T-helper 2 cell (primary cell): ENCODE measurements at places on chromosomes 3 and 15.

GRCh38 chr3:111311709-111312235, 230.2 kb upstream of the CD96 start:
- no peak for DNase-seq

DNA sequence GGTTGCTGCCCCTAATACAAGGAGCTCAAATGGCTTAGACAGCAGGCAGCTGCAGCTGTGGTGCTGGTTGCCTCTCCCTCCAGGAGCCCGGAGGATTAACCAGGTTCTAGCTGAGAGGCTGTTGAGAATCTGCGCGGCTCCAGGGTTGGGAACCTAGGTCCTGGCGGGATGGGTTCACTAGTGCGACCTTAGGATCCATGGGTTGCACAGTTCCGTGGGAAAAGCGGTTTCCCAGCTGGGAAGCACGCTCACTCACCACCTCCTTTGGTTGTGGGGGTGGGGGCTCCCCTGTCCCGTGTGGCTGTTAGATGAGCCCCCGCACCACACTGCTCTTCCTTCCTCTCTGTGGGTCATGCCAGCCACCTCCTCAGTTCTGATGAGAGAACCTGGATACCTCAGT, 375.1 kb upstream of the ARRDC4 start:
- no peak for DNase-seq

DNA sequence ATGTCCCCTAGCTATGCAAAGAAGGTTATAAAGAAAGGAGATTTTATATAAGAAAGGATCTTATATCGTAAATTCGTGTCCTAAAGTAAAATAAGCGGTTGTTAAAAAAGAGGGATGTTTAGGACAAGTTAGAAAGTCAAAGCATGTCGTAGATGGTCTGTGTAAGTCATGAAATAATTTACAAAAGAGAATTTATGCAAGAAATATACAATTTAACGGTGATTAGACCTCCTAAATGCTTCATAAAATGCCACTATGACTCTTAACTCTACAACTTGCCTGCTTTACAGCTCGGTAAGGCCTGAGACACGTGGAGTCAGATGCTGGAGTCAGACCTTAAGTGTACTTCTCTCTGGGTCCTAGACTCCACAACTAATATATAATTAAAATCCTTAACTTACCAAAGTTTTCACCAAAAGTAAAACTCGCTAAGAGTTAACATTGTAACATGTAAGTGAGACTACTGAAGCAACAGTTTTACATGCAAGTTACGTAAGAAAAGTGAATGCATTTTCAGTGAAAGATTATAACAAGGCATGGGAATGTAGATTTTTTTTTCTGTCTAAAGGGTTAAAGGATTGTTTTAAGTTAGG, 13.3 kb upstream of the SRPRB start:
- no peak for DNase-seq

DNA sequence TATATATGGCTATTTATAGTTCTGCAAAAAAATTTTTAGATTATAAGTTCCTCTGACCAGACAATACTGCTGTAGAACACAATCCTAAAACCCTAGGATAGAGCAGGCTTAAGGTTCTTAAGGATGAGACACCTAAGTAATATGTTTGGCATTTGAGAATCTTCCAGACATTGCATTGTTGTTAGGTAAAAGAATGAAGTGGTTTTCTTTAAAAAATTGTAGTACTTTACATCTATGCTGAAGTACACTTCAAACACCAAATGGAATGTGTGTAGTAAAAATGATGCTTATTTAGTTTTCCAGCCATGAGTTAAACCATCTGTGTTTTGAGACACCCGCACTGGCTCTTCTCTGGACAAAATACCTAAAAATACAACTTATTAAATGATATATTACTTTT, 857.7 kb downstream of the OTOL1 start:
- DNase-seq = no peak

DNA sequence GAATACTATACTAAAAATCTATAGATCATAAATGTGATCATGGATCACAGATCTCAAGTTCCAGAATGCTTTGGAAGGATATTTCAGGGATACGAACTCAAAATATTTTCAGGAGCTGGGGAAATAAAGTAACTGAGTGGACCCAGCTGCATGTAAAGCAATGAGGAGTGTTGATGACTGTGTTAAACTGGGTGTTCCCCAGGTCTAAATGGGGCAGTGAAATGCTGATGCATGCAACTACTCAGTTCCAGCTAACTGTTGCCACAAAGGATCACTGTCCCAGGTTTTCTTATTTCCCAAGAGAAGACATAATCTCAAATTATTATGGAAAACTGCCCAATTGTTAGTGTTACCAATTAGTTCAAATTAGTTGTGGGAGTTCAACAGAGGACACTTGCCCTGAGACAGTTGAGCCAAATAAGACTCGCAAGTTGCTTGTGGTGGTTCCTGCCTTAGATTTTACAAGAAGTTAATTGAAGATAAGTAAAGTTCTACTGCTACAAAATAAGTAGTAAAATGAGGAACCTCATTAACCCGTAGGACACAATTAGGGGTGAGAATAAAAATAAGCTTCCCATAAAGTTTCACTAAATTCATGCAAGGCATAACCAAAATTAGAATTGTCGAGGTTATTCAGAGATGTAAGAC, 66.3 kb upstream of the IL12A start:
- no peak for DNase-seq

DNA sequence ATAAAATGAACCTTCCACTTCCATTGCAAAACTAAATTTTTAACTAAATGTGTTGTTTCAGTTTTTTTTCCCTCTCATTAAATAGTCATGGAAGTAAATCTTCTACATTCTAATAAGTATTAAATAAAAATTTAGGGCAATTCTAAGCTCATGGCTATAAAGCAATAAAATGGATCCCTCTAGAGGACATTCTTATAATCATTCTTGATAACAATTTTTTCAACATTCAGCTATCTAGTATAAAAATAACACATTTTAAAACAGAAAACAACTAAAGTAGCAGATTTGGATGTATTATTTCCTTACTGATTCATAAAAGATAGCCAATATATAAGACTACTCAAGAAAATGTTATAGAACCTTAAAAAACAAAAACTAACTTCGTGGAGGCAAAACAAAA, 393.1 kb downstream of the PLOD2 start:
- DNase-seq = no peak

- no peak for DNase-seq
Observed at GRCh38 chr3:166362698-166363097, 525.5 kb upstream of the BCHE start.

- DNase-seq = no peak
Observed at GRCh38 chr3:152496286-152496685, 227.6 kb downstream of the MBNL1 start.

DNA sequence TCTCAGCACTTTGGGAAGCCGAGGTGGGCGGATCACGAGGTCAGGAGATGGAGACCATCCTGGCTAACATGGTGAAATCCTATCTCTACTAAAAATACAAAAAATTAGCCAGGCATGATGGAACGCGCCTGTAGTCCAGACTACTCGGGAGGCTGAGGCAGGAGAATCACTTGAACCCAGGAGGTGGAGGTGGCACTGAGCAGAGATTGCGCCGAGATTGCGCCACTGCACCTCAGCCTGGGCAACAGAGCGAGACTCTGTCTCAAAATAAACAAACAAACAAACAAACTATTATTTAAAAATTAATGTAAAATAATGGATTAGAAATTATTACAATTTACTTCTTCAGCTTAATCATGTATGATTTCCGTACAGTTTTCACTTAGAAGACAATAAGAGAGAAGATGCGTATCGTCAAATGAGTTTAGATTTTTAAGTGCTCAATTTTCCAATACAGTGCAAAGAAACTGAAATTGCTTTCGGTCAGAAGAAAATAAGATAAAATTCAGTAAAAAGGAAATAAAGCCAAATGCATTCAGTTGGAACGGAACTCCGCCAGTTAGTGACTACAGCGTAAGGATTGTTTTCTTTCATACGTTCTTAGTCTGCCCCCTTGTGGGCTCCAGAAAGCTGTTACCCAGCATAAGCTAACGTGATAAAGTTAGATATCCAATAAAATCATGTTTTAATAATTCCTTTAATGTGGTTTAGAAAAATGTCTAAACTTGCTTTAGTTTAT, 24.8 kb downstream of the AADAC start:
- DNase-seq = peak; percentile 66

DNA sequence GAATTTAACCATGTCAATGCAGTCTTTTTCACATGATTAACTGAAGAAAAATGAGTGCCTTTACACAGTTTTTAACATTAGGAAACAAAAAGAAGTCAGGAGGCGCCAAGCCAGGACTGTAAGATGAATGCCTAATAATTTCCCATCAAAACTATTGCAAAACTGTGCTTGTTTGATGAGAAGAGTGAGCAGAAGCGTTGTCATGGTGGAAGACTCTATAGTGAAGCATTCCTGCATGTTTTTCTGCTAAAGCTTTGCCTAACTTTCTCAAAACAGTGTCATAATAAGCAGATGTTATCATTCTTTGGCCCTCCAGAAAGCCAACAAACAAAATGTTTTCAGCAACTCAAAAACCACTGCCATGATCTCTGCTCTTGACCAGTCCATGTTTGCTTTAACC, 156.8 kb upstream of the CDIN1 start:
- DNase-seq = no peak

GRCh38 chr3:33803894-33804526, 5.6 kb downstream of the PDCD6IP start:
- no peak for DNase-seq

- DNase-seq = no peak
Observed at GRCh38 chr3:66140743-66141372, 79.9 kb upstream of the SLC25A26 start.

DNA sequence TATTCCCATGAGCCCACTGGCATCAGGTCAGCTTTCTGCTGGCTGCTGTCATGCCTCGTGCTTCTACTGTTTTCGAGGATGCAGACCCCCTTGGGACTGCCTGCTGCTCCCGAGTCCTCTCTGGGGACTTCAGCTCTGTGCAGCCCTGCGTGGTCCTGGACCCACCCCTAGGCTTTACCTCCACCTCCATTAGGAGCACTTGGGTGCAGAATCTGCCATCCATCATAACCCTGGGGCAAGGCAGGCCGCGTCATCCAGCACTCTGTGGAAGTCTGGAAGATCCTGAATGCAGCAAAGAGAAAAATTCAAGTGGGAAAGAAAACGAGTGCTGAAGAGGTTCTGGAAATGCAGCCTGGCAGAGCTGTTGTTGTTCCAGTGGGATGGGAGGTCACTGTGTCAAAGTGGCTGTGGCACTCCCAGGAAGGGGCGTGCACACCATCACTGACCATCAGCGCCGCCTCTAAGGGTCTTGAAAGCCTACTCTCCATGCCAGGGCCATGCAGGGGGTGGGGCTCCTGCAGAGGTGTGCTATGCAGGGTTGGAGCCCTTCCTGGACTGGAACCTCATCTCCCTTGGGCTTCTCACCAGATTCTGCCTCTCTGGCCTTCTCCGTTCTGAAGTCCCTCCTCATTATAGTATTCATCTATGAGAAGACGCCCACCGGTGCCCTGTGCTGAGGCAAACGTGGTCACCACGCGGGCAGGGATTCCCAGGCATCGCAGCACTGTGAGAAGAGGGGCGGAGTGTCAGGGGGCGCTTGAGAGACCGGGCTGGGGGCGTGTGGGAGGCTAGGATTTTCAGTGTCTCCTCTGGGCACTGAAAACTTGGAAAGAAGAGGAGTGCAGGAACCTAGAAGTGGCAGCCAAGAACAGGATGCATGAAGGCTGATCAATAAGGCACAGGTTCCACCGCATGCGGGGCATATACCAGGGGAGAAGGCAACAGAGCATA, 12.5 kb downstream of the EPB42 start:
- DNase-seq = no peak

DNA sequence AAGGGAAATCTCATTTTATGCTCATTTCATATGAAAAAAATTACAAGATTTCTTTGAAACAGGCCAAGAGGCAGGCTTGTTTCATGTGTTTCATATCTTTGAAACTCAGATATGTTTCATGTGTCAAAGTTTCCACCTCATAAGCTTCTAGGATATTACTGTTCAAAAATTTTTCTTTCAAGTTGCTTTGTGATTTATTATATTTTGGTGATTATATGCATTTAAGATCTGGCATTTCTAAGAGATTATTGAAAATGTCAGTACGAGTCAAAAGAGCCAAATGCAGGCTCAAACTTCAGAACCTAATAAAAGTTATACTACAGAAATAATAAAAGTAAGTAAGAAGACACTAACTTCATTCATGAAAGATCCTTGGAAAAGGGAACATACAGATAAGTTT, 590.1 kb downstream of the UNC13C start:
- no peak for DNase-seq

DNA sequence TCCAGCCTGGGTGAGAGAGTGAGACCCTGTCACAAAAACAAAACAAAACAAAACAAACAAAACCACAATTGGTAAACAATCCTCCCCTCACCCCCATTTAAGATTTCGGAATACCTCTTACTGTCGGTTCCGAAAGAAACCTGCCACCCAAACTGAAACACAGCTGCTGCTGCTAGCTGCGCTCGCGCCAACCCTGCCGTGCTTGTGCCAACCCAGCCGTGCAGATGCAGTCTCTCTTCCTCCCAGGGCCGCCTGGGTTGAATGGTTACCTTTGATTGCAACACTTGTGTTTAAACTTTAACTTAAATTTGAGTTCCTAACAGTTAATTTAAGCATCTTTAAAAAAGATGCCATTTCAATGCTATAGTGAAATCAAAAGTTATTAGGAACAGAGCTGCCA, 28.5 kb upstream of the SPTBN5 start:
- DNase-seq = no peak

DNA sequence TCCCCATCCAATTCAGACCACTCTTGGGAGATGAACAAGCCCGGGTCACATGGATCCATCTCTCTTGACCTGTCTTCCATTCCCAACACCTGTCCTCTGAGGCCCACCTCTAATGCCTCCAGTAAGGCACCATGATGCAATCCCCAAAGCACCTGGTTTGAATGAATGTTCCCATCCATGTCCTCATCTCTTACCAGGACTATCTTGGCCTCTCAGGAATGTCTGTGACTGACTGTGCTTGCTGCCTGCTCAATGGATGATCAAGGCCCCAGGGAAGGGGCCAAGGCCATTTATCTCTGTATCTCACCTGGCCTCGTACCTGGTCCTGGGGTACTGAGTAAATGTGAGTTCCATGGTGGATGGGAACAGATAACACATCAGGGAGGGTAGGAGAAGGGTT, 49.7 kb downstream of the SLCO2A1 start:
- no peak for DNase-seq

- no peak for DNase-seq
Observed at GRCh38 chr3:156948402-156949210, 122.5 kb downstream of the LEKR1 start.

- no peak for DNase-seq
Observed at GRCh38 chr3:10511809-10512494, 6.6 kb upstream of the ATP2B2 start.

DNA sequence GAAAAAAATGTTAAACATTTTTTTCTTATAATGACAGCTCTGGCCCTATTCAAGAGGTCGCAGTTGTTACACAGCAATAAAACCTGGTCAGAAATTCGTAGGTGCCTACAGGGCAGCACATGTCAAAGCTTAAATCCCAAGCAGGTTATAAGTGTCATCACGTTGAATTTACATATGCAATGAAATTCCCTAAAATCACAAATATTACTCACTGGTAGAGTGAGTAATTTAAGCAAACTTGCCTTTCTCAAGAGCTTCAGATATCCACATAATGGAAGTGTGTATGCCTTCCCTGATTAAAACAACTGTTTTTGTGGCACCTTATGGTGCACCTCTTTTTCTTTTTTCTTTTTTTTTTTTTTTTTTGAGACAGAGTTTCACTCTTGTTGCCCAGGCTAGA, 90.7 kb upstream of the FNDC3B start:
- no peak for DNase-seq
